ENCODE measurements at places on chromosomes 5 and 9. TPM values are rescaled to one million over a fixed set of nuclear protein-coding genes. Genes with fewer than 3 reads are reported as not detected.

- no peak for DNase-seq
These were observed 41.6 kb downstream of the YIPF5 start for GRCh38 chr5:144128844-144129243.

DNA sequence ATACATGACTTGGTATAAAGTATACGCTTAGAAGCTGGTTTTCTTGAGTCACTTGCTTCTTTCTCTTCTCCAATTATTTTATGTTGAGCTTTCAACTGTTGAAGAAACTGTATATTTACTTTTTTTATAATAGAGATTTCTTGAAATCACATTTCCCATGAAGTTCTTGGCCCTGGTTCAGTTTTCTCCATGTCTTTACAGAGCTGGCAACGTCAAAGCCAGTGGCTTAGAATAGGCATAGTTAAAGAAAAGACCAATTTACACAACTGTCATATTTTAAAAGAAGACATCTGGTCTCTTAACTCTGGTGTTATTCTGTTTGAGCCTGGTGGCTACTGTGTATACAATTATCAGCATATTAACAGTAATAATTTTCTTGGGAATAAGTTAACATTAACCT, 1249.3 kb downstream of the CDH12 start:
- no peak for DNase-seq

- DNase-seq: no peak
These were observed 623.1 kb downstream of the BNC2 start for GRCh38 chr9:16247188-16247875.

- no peak for DNase-seq
These were observed 1.4 kb downstream of the GTF3C5 start for GRCh38 chr9:133032171-133032570.

DNA sequence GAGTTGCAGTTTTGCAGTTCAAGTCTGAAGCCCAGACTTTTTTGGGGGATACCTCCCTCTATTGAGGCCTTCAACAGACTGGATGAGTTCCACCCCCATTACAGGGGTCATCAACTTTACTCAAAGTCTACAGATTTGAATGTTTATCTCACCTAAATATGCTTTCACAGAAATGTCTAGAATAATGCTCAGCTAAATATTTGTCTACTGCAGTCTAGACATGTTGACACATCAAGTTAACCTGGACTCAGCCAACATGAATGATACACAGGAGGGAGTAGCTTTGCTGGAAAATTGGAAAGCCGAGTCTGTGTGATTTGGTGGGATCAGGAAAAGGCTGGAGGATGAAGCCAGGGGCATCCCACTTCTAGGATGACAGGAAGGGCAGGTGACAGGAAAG, 128.0 kb upstream of the ICE1 start:
- DNase-seq: no peak

- no peak for DNase-seq
These were observed 507.9 kb downstream of the RASEF start for GRCh38 chr9:82555031-82555430.

DNA sequence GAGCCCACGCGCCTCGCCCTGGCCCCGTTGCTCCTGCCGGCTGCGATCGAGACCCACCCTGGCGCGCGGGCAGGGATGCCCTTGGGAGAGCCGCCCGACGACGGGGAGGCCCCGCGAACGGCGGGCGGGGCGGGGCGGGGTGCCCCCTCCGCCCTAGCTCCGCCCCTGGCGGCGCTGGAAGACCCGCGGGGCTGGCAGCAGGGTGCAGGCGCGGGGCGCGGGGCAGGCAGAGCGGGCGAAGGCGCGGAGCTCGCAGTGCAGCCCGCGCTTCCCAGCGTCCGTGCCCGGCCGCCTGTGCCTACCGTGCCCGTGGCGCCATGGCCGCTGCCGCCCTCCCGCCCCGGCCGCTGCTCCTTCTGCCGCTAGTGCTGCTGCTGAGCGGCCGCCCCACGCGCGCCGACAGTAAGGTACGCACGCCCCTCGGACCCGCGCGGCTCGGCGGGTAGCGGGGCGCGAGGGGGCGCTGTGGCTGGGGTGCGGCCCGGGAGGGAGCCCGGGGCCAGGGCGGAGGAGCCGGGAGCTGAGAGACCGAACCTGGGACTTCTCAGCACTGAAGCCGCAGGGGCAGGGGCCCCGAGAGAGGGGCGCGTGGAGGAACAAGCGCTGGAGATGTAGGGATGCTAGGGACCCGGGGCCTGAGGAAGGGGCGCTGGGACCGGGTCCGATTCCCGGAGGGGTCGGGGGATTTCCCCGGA, at the start of gene OLFML2A:
Gene OLFML2A, plus strand, starts transcription at position 180 of the 695 bp plus-strand sequence. Its CDS starts 138 bp downstream, at position 318.
- no peak for DNase-seq

DNA sequence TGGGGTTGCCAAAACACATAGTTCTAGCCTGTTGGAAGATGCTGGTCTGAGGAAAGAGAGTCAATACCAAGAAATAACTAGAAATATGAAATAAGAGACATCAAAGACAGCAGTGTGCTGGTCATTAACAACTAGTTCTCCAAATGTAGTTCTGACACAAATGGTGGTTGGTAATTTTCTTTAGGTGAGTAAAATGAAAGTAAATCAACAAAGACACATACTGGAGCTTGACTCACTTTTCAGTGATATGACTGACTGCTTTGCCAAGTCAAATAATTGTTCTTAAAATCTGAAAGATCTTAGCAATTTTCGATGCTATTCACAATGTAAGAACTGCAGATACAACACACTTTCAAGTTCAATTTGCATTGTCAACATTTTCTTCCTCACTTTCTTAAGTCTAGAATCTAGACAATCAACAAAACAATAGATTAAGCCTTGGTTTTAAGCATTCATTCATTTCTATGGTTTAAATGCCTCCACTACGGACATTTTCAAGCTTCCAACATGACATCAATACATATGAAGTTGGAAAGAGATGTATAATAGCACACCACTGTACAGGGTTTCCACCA, 166.8 kb upstream of the MAP3K1 start:
- no peak for DNase-seq

DNA sequence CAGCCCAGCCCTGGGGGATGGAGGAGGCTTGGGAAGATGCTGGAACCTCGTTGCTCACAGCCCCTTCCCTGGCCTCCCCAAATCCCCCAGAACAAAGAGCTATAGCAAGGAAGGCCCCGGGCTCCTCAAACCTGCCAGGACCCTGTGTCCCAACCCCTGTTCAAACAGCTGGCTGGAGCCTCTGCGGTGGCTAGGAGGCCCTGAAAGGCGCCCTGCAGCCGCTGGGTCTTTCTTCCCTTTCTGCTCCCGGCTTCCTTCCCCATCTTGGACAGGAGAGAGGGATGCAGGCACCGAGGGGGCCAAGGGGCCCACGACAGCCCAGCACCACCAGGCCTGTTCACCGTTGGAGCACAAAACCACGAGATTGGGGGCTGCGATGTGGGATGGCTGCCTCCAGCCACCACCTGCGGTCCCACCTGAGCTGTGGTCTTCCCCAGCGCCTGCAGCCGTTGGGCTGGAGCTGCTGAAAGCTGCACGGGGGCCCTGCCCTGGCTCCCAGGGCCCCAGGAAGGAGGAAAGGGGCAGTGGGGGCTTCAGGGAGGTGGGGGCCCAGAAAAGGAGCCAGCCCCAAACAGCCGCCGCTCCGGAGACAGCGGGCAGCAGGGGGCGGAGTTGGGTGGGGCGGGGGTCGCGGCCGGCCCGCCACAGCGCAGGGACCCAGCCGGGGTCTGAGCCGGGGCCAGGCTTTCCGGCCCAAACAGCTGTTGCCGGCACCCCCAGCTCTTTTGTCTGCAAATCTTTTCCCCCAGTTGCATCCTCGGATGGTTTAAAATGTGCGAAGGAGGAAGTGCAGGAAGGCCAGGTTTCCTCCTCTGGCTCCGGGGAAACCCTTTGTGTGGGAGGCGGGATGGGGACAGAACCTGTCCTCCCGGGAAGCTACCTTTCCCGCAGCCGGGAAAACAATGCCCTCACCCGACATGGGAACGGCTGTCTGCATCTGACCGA, 16.1 kb downstream of the NOTCH1 start:
- DNase-seq: no peak

- DNase-seq: no peak
These were observed 19.9 kb downstream of the CDC26 start for GRCh38 chr9:113255438-113255837.

DNA sequence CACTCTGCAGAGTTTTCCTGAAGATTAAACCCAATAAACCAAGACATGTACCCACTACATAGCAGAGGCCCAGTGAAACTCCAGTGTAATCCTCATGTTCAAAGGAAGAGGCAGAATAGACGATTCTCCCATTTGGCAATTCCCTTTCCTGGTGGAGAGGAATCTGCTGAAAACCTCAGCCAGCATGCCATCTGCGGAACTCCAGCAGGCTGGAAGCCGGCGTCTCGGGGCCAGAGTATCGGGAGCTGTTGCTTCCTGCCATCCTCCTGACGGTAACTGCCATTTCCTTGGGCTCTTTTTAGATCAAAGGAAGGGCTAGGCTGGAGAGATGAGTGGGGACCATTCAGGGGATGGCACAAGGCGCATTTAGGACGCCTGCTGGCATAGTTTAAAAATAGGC, 20.5 kb downstream of the NEURL1B start:
- DNase-seq: no peak

GRCh38 chr5:173581408-173582215, 34.8 kb downstream of the BOD1 start:
- no peak for DNase-seq

- DNase-seq: no peak
These were observed 141.9 kb downstream of the CDK5RAP2 start for GRCh38 chr9:120438111-120438510.

- no peak for DNase-seq
These were observed 211.1 kb downstream of the DMRTA1 start for GRCh38 chr9:22657713-22658112.

DNA sequence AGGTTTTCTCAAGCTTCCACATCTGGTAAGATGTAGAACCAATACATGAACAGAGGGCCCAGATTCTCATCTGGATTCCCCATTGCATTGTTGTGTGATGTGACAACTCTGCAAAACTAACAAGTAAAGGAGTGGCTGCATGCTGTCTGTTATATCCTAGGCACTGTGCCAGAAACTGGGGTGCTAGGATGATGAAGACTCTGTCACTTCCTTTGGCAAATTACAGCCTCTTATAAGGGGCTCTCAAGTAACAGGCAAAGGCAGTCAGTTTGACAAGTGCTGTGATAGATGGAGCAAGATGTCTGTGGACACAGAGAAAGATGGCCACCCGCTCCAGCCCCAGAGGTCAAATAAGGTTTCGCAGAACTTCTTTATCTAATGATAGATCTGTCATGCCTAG, 115.7 kb downstream of the PAPPA start:
- no peak for DNase-seq

DNA sequence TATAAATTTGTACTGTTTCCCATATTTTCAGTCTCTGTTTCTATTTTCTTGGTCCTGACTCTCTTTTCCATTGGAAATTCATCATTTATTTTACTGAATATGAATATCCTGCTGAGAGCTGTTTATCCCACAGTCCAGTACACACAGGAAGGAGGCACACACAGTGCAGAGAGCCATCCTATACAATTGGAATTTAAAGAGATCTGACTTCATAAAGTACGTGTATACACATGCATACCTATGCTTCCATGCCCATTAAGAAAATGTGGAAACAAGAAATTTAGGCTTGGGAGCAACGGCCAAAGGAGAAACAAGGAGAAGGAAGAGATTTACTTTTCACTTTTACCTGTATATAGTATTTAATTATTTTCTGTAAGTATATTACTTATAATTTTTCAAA, 99.2 kb downstream of the NFIB start:
- DNase-seq: no peak

DNA sequence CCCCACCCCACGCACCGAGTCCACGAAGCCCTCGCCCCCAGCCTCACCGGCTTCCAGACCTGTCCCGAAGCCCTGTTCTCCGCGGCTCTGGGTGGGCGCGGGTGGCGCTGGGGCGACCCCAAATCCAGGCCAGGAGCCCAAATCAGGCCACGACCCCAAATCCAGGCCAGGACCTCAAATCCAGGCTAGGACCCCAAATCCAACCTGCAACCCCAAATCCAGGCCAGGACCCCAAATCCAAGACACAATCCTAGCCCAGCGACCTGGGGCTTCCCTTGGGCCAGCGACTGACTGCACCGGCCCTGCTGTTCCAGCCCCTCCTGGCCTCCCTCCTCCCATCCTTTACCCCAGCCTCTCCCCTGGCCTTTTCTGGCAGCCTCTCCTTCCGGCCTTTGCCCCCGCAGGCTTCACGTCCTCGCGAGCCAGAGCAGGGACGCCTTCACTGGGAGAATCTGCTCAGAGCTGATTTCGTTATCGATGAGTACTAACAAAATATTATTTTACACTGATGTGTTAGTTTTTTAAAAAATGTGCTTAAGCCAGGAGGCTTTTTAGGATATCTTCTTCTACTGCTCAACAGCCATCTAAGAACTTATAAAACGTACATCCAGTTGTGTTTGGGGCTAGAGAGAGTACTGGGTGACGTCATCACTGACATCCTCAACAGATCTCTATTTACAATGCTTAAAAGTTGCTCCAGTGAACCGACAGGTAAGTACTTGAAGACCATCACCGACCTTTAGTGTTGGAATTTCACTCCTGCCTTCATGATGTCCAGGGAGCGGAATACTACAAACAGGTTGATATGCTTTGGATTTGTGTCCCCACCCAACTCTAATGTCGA, 34.7 kb downstream of the TRIP13 start:
- DNase-seq: no peak

- DNase-seq: no peak
These were observed 231.2 kb downstream of the EBF1 start for GRCh38 chr5:158868546-158868945.

DNA sequence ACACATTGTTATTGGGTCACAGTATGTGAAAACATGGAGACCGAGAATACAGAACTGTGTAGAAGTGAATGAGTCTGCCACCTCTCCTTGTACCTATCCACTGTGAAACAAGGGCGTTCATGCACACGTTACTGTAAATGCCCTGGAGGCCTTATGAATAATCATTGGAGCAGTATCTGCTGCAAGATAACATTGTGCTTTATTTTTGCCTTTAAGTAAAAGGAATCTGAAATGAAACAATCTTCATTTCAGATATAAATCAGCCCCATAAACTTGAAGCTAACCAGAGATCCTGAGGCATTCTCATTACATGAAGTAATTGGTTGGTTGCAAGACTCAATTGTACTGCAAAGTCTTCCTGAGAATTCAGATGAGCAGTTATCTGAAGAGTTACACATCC, 419.6 kb downstream of the KDM4C start:
- no peak for DNase-seq

DNA sequence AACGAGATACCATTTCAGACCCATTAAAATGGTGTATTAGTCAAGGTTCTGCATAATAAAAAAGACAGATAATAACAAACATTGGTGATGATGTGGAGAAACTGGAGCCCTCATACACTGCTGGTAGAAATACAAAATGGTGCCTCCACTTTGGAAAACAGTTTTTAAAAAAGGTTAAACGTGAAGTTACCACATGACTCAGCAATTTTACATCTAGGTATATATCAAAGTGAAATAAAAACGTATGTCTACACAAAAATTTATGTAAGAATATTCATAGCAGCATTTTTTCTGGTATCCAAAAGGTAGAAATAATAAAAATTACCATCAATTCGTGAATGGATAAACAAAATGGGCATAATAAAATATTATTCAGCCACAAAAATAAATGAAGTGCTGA, 519.8 kb downstream of the TLE4 start:
- no peak for DNase-seq

- DNase-seq: no peak
These were observed 75.1 kb upstream of the FAM120A start for GRCh38 chr9:93376411-93376810.

Gene TMED7
- 83.1 TPM for total RNA-seq

Gene TDRD7
- 13.1 TPM for total RNA-seq

Gene MEF2C
- total RNA-seq: 33.4 TPM

Gene MRPS27
- total RNA-seq: 53.9 TPM

Gene CDX1
- total RNA-seq: not detected

Gene HAND1
- not detected for total RNA-seq

Gene DTWD2
- 2.8 TPM for total RNA-seq

Gene ST8SIA4
- 23.5 TPM for total RNA-seq

Gene LHX2
- total RNA-seq: not detected

Gene TMEM215
- not detected for total RNA-seq

Gene GMCL2
- not detected for total RNA-seq

Gene CBY3
- not detected for total RNA-seq

Measured in omental fat pad (tissue), 4 donors.